Stimulated activated CD4-positive, alpha-beta T cell treated with anti-CD3 and anti-CD28 coated beads, Interleukin-1b, Interleukin-23, amount 100 ng/mL, for 1 hour (primary cell): ENCODE measurements at places on chromosomes 16 and 17.

- DNase-seq, result no peak
Measured at GRCh38 chr16:80084614-80085013, 456.2 kb upstream of the DYNLRB2 start.

- DNase-seq, result no peak
Measured at GRCh38 chr16:27768651-27769272, 218.8 kb downstream of the KATNIP start.

DNA sequence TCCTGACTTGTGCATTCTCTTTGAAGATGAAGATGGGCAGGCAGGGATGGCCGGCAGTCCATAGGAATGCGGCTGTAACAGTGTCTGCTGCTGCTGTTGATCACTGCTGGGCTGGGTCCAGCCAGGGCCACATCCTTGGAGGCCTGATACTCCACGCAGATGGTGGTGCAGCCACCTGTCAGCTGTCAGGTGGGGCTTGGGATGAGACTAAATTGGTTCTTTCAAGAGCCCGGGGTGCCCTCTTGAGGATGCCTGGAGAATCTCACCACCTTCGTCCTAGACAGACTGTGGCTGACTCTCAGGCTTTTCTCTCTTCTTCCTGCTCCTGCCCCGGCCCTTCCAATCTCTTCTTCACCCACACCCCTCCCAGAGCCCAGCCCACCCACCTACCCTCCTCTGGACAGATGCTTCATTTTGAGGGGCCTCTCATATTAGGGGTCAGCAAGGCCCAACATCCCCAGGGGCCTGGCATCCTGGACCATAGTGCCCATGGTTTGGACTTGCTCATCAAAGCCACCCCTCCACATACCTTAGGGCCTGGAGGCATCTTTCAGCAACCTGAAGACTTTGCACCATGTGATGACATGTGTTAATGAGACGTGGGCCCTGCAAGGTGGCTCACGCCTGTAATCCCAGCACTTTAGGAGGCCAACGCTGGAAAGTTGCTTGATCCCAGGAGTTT lies 19.1 kb downstream of the OSBPL7 start:
- peak; percentile 19 for DNase-seq

DNA sequence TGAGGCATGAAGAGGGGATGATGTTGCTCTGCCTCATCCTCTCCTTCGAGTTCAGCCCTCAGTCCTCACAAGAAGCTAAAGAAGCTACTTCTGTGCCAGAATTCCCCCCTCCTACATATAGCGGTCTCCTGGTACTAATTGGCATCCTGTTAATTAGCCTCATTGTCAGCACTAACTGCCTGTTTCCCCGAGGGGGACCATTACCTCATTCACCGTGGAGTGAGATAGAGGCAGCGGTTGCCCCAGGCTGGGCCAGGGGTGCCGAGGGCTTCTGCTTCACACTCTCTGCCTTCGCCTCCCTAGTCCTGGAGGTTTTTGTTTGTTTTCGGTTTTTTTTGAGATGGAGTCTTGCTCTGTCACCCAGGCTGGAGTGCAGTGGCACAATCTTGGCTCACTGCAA lies 5.7 kb upstream of the MINK1 start:
- no peak for DNase-seq

GRCh38 chr16:58339452-58339981 lies 44.7 kb upstream of the PRSS54 start:
- DNase-seq, result no peak

- DNase-seq, result no peak
Measured at GRCh38 chr17:47644324-47644723, 5.4 kb upstream of the KPNB1 start.

DNA sequence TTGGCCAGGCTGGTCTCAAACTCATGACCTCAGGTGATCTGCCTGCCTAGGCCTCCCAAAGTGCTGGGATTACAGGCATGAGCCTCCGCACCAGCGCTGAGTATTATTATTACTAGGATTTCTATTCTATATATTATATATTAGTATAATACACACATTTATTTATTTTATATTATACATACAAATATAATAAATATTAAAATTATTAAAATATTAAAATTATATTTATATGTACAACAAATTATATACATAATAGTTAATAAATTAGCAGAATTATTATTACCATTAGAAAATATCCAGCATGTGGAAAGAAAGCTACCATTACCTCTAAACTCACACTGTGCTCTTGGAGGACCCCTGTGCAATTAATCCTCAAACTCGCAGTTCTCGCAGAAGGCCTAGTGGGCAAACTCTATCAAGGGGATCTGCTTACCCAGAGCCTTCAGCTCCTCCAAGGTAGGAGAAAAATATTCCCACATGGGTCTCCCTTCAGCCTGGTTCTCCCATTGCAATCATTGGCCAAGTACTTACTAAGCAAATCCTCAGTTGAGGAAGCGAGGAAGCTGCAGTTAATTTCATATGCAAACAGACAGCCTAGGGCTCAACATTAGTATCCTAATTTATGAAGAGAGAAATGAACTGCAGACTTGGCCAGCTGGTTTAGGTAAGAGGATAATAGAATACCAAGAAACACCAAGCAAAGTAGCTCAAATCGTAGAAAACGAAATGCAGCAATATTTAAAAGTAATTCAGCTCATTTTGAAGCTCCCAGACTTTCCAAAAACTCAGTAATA lies 241.4 kb upstream of the IRX5 start:
- DNase-seq, result no peak

DNA sequence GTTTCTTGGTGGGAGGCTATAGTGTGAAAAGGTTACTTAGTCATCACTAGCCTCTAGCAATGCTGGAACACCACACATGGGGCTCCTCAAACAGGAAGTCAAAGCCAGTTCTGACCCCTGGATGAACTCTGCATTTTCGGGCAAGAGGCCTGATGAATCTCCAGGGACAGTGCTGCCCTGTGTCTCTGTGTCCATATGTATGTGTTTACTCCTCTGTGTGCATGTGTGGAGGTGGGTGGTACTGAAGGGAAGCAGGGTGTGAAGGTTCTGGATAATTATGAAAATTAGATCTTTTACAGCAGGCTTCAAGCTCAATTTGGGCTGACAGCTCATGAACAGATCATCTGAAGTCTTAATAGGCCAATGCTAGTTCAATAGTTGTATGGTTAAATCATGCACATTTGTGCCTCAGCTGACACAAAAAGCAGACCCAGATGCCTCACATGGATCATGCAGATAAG lies 133.6 kb downstream of the SNX11 start:
- DNase-seq, result no peak

DNA sequence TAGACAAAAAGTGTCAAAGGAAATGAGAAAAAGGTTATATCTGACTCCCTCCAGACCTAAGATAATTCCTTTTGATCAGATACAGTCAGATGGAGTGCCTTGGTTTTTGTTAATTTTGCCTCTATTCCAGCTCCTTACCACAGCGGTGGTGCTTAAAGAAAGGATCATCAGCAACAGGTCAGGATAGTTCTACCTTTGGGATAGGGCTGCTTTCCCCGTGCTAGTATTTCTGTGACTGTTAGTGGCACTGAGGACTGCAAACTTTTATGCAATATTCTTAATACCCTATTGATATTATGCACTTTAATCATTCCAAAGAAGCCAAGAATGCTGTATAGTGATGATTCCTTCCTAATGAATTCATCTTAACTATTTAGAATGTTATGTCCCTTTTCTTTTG lies 24.5 kb downstream of the NQO1 start:
- no peak for DNase-seq
